ENCODE measurements at places on chromosomes 4 and X. TPM values are rescaled to one million over a fixed set of nuclear protein-coding genes. Genes with fewer than 3 reads are reported as not detected.

Gene S100G
- total RNA-seq, result not detected

Gene SSX1
- total RNA-seq, result not detected

Gene TSR2
- 31.4 TPM for total RNA-seq

Gene MCF2
- total RNA-seq, result not detected

Gene TCEAL6
- total RNA-seq, result not detected

Gene CHIC1
- 5.2 TPM for total RNA-seq

Gene KCNE5
- 0.80 TPM for total RNA-seq

Gene FGFR3
- 0.90 TPM for total RNA-seq

Gene HSPA4L
- 3.2 TPM for total RNA-seq

Gene DOK7
- total RNA-seq, result not detected

Gene FANCB
- 1.1 TPM for total RNA-seq
